WTC11 (cell line): ENCODE measurements at places on chromosomes 2 and 18.

GRCh38 chr2:187157046-187157445 lies 291.0 kb downstream of the CALCRL start:
- DNase-seq: no peak

- DNase-seq: no peak
Observed at GRCh38 chr18:10111944-10112343, 198.1 kb downstream of the VAPA start.

GRCh38 chr18:75142677-75143076 lies 66.3 kb downstream of the PTGR3 start:
- no peak for DNase-seq

DNA sequence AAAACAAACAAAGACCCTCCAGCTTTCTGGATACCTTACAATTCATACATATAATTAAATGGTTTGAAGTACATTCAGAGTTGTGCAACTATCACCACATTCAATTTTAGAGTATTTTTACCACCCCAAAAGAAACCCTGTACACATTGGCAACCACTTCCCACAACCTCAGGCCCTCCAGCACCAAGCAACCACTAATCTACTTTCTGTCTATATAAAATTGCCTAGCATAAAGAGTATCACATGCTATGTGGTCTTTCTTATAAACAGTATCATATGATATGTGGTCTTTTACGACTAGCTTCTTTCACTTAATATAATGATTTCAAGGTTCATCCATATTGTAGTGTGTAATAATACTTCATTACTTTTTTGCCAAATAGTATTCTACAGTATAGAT lies 7.3 kb downstream of the IER3IP1 start:
- DNase-seq: no peak

GRCh38 chr2:20421988-20422370 lies 24.9 kb upstream of the RHOB start:
- DNase-seq: no peak

DNA sequence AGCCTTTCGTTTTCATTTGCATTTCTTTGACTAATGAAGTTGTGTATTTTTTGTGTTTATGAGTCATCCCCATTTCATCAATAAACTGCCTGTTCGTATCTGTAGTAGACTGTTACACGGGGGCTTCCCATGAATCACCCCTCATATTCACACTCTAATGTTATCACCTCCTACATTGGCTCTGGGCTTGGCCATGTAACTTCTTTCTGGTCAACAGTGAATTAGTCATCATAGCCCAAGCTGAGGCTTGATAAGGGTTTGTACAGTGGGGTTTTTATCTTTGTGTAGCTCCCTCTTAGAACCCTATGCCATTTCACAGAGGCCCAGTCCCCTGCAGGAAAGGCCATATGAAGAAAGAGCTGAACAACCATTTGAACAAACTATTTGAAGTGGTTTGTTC lies 151.0 kb downstream of the CCBE1 start:
- DNase-seq: no peak

- no peak for DNase-seq
Observed at GRCh38 chr2:48473271-48473670, 56.7 kb upstream of the STON1 start.

- no peak for DNase-seq
Observed at GRCh38 chr18:63725682-63726480, 23.1 kb downstream of the SERPINB11 start.

- DNase-seq: no peak
Observed at GRCh38 chr18:4400911-4401310, 54.2 kb downstream of the DLGAP1 start.
